ENCODE measurements at places on chromosomes 6 and 20. TPM values are rescaled to one million over a fixed set of nuclear protein-coding genes. Genes with fewer than 3 reads are reported as not detected.

- DNase-seq, result peak; percentile 82
Observed at GRCh38 chr6:29792123-29793035, 35.2 kb upstream of the HLA-G start.

- DNase-seq, result peak; percentile 91
Observed at GRCh38 chr6:36759148-36759759, 61.6 kb downstream of the RAB44 start.

DNA sequence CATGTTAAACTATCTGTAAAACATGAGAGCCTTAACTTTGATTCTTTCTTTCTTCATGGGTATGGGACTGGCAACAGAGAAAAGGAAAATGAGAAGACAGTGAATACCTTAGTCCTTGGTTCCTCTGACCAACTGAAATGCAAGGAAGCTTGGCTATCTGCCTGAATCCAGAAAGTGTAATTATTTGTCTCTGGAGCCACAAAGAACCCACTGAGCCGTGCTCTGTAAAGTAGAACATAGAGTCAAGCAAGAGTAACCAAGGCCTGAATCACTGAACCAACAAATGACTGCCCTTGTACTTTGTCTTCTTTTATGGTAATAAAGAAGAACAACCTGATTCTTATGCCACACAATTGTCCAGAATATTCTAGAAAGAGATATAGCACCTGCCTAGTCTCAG lies 27.6 kb downstream of the PKHD1 start:
- no peak for DNase-seq

GRCh38 chr20:58852543-58853271 lies at the start of gene GNAS:
Gene GNAS, plus strand, starts transcription at chr20:58852716.
- peak; percentile 82 for DNase-seq

NOX3 gene
- not detected for total RNA-seq

SNX21 gene
- total RNA-seq, result 1.4 TPM

ZBTB9 gene
- total RNA-seq, result 9.3 TPM

CHRNA4 gene
- total RNA-seq, result not detected

ZNF311 gene
- 0.98 TPM for total RNA-seq

Measured in activated CD4-positive, alpha-beta T cell treated with anti-CD3 and anti-CD28 coated beads for 36 hours (primary cell).